Activated T-cell treated with anti-CD3 and anti-CD28 coated beads, Interleukin-2, amount 50 U/mL, for 72 hours (primary cell): ENCODE measurements at places on chromosomes 16 and 17. TPM values are rescaled to one million over a fixed set of nuclear protein-coding genes. Genes with fewer than 3 reads are reported as not detected.

The CCL18 gene
- 1.5 TPM for total RNA-seq

The CEP295NL gene
- 0.19 TPM for total RNA-seq

The GH1 gene
- total RNA-seq = not detected

The SNAI3 gene
- total RNA-seq = 10.5 TPM

The LGALS9 gene
- 44.8 TPM for total RNA-seq

The NHLRC4 gene
- total RNA-seq = 1.4 TPM

The TSNAXIP1 gene
- total RNA-seq = 0.39 TPM

The MSRB1 gene
- total RNA-seq = 17.9 TPM

The MSL1 gene
- 121 TPM for total RNA-seq

The DPEP3 gene
- 0.16 TPM for total RNA-seq

The SPN gene
- total RNA-seq = 84.4 TPM

The AXIN2 gene
- total RNA-seq = 6.9 TPM

The C16orf90 gene
- not detected for total RNA-seq

The TNS4 gene
- total RNA-seq = 9.9 TPM

The OR3A3 gene
- total RNA-seq = not detected

DNA sequence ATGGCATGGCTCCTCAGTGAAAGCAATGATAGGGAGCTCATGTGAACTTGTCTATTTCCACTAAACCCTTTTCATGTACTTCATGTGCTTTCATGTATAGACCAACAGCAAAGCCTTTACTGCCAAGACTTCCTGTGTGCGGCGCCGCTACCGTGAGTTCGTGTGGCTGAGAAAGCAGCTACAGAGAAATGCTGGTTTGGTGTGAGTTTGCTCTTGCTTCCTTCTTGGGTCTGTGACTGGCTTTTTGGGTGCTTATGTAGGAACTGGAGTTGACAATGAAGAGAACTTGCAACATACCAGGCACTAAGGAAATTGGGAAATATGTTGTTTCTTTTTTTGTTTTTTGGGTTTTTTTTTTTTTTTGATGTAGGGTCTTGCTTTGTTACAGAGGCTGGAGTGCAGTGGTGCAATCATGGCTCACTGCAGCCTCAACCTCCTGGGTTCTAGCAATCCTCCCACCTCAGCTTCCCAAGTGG is 5.7 kb downstream of the SNX11 start:
- peak; percentile 42 for DNase-seq

DNA sequence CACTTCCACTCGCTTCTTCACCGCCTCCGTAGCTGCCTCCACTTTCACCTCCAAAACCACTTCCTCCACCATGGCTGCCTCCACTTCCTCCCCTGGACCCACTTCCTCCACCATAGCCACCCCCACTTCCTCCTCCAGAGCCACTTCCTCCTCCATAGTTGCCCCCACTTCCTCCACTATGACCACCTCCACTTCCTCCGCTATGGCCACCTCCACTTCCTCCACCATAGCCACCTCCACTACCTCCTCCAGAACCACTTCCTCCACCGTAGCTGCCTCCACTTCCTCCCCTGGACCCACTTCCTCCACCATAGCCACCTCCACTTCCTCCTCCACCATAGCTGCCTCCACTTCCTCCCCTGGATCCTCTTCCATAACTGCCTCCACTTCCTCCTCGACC is 4.5 kb downstream of the KRT9 start:
- no peak for DNase-seq

- no peak for DNase-seq
Measured at GRCh38 chr16:75745242-75745641, 19.0 kb upstream of the CPHXL start.

GRCh38 chr17:76816590-76817135 is 51.5 kb upstream of the MGAT5B start:
- peak; percentile 55 for DNase-seq

- DNase-seq = no peak
Measured at GRCh38 chr16:72991211-72991610, 56.7 kb downstream of the ZFHX3 start.

GRCh38 chr17:27456681-27457359 is 572 bp downstream of the KSR1 start:
- DNase-seq = peak; percentile 24

DNA sequence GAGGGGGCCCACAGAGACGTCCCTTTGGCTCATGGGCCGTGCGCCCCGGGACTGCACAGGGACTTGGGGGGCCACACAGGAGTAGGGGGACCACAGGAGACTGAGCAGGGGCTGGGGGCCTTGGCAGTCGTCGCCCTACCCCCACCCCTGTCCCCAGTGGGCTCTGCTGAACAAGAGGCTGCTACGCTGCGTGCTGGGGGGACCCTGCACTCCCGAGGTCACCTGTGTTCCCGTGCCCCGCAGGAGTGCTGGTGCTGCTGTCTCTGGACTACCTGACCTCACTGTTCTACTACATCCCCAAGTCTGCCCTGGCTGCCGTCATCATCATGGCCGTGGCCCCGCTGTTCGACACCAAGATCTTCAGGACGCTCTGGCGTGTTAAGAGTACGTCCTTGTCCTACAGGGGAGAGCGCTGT is 14.4 kb upstream of the RNF213 start:
- DNase-seq = no peak

- DNase-seq = no peak
Measured at GRCh38 chr17:79125503-79125902, 50.9 kb downstream of the ENGASE start.

DNA sequence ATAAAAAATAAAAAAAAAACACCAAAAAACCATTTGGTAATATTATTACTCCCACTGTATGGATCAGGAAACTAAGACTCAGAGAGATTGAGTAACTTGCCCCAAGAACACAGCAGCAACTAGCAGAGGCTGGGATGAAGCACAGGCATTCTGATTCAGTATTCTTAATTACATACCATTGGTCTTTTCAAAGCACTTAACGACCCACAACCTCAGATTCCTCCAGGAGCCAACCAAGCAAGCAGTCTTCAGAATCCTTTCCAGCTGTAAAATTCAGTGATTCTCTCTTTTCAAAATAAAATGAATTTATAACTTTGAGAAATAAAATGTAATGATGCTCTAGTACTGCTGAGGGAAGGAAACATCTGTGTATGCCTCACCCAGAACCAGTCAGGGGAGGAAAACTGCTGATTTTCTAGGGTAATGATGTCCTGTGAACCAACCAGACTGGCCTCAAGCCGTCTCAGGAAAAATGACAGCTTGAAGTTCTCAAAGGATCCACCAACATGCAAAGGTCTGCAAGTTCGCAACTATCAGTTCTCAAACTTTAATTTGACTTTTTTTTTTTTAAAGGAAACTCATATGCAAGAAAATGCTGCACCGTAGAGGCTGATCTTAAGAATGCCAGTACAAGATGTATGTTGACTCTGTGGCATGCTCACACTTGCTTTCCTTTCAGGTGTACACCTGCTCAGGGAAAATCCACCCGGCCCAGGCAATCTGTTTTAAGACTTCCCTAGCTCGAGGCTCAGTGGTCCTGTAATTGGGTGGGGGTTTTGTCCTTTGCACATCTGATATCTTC is 9.0 kb downstream of the CUEDC1 start:
- DNase-seq = no peak

GRCh38 chr17:77779711-77780539 is 178.6 kb upstream of the TNRC6C start:
- DNase-seq = no peak

GRCh38 chr17:77961741-77962140 is 3.2 kb downstream of the TNRC6C start:
- DNase-seq = no peak

GRCh38 chr17:6577686-6578263 is 21.4 kb upstream of the PITPNM3 start:
- DNase-seq = no peak

DNA sequence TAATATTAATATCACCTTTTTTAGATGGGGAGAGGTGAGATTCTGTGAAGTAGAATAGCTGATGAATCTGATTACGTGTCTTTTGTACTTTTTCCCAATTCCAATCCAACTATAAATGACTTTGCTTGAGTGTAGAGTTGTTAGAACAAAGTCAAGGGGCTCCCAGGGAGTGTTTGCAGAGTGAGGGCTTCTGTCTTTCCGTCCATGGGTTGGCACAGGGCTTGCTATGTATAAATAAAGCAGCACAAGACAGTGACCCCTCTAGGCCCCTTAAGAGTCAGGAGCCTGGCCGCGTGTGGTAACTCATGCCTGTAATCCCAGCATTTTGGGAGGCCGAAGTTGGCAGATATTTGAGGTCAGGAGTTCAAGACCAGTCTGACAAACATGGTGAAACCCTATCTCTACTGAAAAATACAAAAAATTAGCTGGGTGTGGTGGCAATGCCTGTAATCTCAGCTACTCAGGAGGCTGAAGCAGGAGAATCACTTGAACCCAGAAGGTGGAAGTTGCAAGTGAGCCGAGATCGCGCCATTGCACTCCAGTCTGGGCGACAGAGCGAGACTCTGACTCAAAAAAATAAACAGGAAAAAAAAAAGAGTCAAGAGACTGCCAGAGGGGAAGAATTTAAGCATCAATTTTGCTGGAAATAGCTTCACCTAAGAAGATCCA is 127.9 kb upstream of the HS3ST3A1 start:
- no peak for DNase-seq

GRCh38 chr16:83966153-83966696 is 1.8 kb upstream of the NECAB2 start:
- no peak for DNase-seq

DNA sequence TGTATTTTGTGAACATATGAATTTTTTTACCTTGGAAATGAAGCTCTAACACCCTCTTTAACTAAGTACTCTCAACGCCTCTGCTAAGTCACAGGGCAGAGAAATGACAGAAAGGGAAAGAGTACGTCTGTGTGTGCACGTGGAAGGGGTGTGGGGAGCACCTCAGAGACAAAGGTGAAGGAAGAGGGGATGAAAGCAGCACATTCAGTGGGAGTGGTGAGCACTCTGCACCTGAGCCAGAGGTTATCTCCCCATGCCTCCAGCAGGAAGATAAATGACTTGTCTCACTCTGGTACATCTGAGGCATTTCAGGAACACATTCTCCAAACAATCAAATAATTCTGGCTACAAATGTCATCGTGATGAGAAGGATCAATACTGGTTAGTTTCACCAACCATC is 15.0 kb downstream of the GNA13 start:
- DNase-seq = peak; percentile 36

DNA sequence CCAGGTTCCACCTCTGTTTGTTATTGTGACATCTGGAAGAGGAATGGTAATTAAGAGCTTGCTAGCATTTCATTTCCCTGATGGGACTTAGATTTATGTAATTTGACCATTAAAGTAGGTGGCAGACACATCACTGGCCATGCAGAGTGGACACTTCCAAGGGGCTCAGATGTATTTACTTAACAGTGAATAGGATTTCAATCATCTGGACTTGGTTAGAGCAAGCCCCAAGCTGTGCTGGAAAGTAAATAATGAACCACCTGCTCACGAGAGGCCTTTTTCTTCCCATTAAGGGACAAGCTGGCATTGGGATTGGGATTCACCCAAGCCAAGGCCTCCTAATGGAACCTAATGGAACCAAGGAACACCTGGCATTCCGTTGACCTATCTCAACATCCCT is 395.3 kb downstream of the HS3ST4 start:
- DNase-seq = no peak

GRCh38 chr16:61908426-61908825 is 127.8 kb downstream of the CDH8 start:
- DNase-seq = no peak

DNA sequence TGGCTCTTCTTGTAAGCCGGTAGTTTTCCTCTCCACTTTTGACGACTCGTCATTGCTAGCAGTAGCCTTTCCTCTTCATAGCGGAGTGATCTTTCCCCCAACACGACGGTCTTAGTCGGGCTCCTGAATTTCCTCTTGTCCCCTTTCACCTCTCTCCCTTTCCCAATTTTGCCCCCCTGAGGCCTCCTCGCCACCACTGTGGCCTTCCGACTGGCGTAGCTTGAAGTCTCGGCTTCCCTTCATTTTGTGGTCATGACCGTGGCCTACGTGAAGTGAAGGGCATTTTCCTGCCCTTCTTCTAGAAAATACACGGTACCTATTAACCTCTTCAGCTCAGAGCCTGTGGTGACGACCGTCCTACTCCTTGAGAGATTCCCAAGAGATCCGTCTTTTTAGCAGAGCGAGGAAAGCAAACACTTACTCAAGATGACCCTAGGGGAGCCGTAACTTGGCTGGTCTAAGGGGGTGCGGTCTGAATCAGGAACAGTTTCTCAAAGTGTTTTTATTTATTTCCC is 787 bp downstream of the PRKAR1A start:
- no peak for DNase-seq

GRCh38 chr16:81473558-81473957 is 28.9 kb downstream of the CMIP start:
- DNase-seq = no peak

DNA sequence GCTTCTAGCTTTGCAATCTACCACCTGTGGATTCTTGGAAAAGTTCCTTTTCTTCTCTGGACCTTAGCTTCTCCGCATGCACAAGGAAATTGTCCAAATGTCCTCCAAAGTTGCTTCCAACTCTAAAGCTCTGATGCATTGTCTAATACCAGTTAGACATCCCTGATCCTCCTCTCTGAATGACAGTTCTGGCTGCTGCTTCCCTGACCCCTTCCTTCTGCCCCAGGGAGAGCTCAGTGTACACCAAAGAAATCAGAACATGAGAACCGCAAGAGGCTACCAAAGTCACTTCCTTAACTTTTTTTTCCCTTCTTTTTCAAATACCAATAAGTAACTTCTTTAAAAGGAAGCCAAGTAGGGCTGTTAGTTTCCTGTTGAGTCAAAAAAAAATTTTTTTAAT is 79.7 kb upstream of the CES5A start:
- DNase-seq = no peak

DNA sequence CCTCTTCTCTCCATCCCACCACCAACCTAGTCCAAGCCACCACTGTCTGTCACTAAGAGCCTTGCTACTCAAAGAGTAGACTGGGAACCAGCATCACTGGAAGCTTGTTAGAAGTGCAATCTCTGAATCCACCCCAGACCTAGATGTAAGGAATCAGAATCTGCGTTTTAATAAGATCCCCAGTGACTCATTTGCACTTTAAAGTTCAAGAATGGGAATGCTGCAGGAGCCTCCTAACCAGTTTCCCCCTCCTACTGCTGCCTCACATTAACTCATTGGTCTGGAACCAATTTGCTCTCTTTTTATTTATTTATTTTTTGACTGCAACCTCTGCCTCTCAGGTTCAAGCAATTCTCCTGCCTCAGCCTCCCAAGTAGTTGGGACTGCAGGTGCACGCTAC is 19.8 kb upstream of the LYRM9 start:
- DNase-seq = no peak

GRCh38 chr16:19419698-19420075 is 2.0 kb downstream of the TMC5 start:
- no peak for DNase-seq

DNA sequence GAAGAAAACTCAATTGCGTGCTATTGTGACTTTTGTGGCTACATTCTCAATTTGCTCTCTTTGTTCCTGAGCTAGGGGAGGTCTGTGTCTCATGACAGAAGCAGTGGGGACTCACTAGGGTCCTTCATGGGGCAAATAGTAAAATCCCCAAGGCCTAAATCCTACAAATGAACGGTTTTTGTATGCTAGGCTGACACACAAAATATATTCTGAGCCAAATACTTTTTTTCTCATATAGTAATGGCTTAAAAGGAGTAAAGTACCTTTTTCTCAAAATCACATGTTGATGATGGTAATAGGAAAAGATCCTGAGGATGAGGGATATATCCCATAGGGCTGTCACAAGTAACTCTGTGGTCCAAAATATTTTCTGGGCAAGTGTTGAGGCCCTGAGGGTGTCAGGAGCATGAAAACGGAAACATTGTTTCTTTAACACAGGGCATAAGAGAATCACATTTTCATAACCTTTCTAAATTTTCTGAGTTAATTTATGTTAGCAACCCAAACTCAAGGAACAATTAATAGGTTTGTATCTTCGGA is 77.5 kb upstream of the CNTNAP4 start:
- DNase-seq = no peak

GRCh38 chr17:63311416-63311937 is 134.6 kb downstream of the CYB561 start:
- no peak for DNase-seq
